ENCODE measurements at places on chromosomes 13 and 19.

DNA sequence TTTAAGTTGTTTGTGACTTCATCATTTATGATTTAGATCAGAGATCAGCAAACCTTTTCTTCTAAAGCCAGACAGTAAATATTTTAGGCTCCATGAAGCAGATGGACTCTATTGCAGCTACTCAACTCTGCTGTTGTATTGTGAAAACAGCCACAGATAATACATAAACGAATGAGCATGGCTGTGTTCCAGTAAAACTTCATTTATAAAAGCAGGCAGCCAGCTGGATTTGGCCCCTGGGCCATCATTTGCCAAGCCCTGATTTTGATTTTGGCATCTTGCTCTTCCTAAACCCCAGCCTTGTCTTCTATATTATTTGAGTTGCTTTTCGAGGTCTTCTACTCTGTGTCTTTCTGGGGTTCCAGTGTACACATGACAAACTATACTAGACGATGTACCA, 41.3 kb downstream of the RNASEH2B start:
- no peaks in the 10 kb centered on the region for H3K36me3 ChIP-seq
- H3K27ac ChIP-seq = no peak overlapping the region
- H3K4me3 ChIP-seq = no peak overlapping the region
- H3K4me1 ChIP-seq = peaks cover 22% of the 10 kb centered on the region
- no peaks in the 10 kb centered on the region for H3K27me3 ChIP-seq

- no peak overlapping the region for H3K27ac ChIP-seq
- no peaks in the 10 kb centered on the region for H3K36me3 ChIP-seq
- DNase-seq = no peak
- H3K4me1 ChIP-seq = peaks cover 100% of the 10 kb centered on the region
Observed at GRCh38 chr19:18500799-18501198, 21.1 kb downstream of the ELL start.

- no peak for DNase-seq
- no peaks in the 10 kb centered on the region for H3K27me3 ChIP-seq
- no peaks in the 10 kb centered on the region for H3K36me3 ChIP-seq
- peak overlapping the region; percentile 26 for H3K27ac ChIP-seq
- H3K4me3 ChIP-seq = no peak overlapping the region
Observed at GRCh38 chr19:32372726-32373517, 27.5 kb downstream of the ZNF507 start.

DNA sequence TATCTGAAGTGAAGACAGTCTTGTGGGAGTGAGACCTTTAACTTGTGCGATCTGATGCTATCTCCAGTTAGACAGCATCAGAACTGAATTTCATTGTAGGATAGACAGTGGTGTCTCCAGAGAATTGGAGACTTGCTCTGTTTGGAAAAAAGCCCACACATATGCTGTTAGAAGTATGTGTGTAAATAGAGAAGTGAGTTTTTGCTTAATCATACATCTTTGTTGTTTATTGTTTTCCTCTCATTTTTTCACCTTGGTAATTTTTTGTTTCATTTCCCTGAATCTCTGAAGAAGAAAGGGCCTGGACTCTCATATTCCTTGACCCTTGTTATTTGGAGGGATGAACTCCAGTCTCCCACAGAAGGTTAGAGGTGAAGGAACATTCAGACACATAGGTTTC, 21.8 kb downstream of the FPR3 start:
- H3K27ac ChIP-seq = no peak overlapping the region
- H3K36me3 ChIP-seq = no peaks in the 10 kb centered on the region
- no peaks in the 10 kb centered on the region for H3K27me3 ChIP-seq
- no peak for DNase-seq

- H3K27me3 ChIP-seq = no peaks in the 10 kb centered on the region
- H3K4me3 ChIP-seq = no peak overlapping the region
- H3K36me3 ChIP-seq = no peaks in the 10 kb centered on the region
- H3K4me1 ChIP-seq = no peaks in the 10 kb centered on the region
Observed at GRCh38 chr13:50708461-50708860, 135.0 kb downstream of the DLEU7 start.

- no peak overlapping the region for H3K27ac ChIP-seq
- DNase-seq = no peak
- no peaks in the 10 kb centered on the region for H3K4me1 ChIP-seq
Observed at GRCh38 chr19:10144361-10144760, 24.7 kb upstream of the EIF3G start.

GRCh38 chr13:46801858-46802257, 4.9 kb upstream of the ESD start:
- peaks cover 8% of the 10 kb centered on the region for H3K4me1 ChIP-seq
- H3K27ac ChIP-seq = no peak overlapping the region
- H3K27me3 ChIP-seq = no peaks in the 10 kb centered on the region
- no peaks in the 10 kb centered on the region for H3K36me3 ChIP-seq
- no peak for DNase-seq

DNA sequence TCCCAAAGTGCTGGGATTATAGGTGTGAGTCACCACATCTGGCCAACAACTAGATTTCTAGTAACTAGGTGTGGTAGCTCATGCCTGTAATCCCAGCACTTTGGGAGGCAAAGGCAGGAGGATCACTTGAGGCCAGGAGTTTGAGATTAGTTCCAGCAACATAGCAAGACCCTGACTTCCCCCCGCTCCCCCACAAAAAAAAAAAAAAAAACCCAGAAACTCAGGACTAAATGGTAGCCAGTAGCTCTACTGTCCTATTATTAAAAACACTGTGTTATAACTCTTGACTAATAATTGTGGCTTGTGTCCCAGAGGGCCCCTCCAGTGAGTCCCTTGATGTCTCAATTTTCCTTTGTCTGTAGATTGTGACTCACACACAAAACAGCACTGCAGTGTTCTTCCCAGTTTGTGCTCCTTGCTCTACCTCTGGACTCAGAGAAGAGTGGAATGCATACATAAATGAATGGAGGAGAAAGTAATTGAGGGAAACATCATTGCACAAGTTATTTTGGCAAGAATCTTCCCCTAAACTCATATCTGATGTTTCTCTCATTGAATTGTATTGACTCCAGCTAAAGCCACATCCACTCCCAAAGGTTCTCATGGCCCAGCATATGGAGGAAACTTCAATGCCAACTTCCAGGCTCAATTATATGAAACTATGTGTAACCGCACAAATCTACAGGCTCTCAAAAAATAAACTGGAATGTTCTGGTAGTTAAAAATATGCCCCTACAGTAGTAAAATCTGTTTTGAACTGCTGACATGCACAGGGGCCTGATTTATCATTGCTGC, 8.8 kb downstream of the TPT1 start:
- no peak overlapping the region for H3K27ac ChIP-seq
- H3K27me3 ChIP-seq = no peaks in the 10 kb centered on the region
- H3K4me1 ChIP-seq = peaks cover 70% of the 10 kb centered on the region
- no peak overlapping the region for H3K4me3 ChIP-seq
- DNase-seq = no peak

DNA sequence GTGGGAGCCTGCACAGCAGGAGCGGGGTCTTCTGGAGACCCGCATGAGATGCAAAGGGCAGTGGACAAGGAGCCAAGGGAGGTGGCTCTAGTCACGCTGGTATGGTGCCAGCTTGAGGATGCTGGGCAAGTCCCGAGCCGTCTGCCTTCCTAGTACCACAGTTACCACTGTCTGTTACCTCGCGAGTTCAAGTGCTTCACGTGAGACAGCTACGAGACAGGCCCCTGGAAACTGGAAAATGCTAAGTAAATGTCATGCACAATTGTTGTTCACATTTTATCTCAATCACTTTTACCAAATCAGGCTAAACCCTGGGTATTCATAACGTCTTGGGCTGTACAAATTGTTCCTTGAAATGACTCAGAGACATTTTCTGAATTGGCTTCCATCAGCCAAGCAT, 155.7 kb downstream of the TNFRSF19 start:
- peaks cover 11% of the 10 kb centered on the region for H3K4me1 ChIP-seq
- H3K27ac ChIP-seq = no peak overlapping the region
- DNase-seq = no peak
- H3K36me3 ChIP-seq = no peaks in the 10 kb centered on the region

- H3K27ac ChIP-seq = no peak overlapping the region
- H3K27me3 ChIP-seq = no peaks in the 10 kb centered on the region
- no peak for DNase-seq
- no peaks in the 10 kb centered on the region for H3K36me3 ChIP-seq
- no peaks in the 10 kb centered on the region for H3K4me1 ChIP-seq
Observed at GRCh38 chr13:24135674-24136300, 24.7 kb upstream of the SPATA13 start.

GRCh38 chr13:45851171-45851921, at the start of gene SIAH3:
SIAH3 (minus strand) TSS chr13:45851753; CDS start chr13:45851629, 124 bp downstream.
- peaks cover 15% of the 10 kb centered on the region for H3K4me1 ChIP-seq
- peak within 1 kb of the TSS; percentile 24 for H3K4me3 ChIP-seq
- DNase-seq = no peak
- no peak within 1 kb of the TSS for H3K27ac ChIP-seq

- no peaks in the 10 kb centered on the region for H3K4me1 ChIP-seq
- H3K36me3 ChIP-seq = peaks cover 24% of the 10 kb centered on the region
- H3K27ac ChIP-seq = no peak overlapping the region
- no peak overlapping the region for H3K4me3 ChIP-seq
- DNase-seq = no peak
Observed at GRCh38 chr19:2811735-2812413, 7.8 kb upstream of the ZNF554 start.

DNA sequence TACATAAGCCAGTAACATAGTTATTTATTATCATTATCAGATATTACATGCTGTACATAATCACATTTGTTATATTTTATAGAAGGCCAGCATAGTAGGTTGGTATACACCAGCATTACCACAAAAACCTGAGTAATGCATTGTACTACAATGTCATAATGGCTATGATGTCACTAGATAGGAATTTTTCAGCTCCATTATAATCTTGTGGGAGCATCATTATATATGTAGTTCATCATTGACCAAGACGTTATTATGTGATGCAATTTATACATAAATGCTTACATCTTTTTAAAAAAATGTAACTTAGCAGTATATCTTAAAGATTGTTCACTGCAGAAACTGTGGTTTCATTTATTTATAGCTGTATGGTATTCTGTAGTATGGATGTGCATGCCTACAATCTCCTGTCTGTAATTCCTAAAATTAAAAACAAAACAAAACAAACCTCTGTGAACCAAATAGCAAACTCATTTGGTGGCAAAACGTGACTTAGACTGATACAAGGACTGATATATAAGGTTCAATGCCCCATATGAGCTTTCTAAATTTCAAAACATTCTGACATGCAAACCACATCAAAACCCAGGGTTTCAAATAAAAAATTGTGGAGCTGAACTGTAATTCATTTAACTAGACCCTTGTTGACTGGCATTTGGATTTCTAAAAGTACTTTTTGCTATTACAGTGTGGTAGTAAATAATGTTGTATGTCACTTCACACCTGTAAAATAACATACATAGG, 250.9 kb downstream of the DLEU7 start:
- H3K4me3 ChIP-seq = no peak overlapping the region
- no peaks in the 10 kb centered on the region for H3K36me3 ChIP-seq
- H3K27me3 ChIP-seq = no peaks in the 10 kb centered on the region

DNA sequence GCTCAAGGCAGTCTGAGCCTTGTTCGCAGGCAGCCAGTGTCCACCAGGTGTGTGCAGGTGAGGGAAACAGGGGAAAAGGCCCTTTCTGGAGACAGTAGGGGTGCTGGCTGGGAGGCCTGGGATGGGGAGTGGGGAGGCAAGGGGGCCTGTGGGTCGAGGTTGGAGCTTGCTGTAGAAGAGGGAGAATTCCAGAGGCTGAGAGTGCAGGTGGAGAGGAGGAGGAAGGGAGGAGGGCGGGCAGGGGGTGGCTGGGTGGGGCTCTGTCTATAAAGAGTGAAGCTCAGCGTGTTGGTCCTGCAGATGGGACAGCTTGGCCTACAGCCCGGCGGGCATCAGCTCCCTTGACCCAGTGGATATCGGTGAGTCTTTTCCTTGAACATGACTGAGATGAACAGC, at the start of gene CCL25:
Gene CCL25, plus strand, starts transcription at position 297 of the 396 bp plus-strand sequence. CDS start 290 bp downstream, outside the sequence.
- no peak for DNase-seq
- H3K36me3 ChIP-seq = no peaks in the 10 kb centered on the region
- no peak within 1 kb of the TSS for H3K4me3 ChIP-seq
- H3K4me1 ChIP-seq = peaks cover 11% of the 10 kb centered on the region
- no peaks in the 10 kb centered on the region for H3K27me3 ChIP-seq
- no peak within 1 kb of the TSS for H3K27ac ChIP-seq

DNA sequence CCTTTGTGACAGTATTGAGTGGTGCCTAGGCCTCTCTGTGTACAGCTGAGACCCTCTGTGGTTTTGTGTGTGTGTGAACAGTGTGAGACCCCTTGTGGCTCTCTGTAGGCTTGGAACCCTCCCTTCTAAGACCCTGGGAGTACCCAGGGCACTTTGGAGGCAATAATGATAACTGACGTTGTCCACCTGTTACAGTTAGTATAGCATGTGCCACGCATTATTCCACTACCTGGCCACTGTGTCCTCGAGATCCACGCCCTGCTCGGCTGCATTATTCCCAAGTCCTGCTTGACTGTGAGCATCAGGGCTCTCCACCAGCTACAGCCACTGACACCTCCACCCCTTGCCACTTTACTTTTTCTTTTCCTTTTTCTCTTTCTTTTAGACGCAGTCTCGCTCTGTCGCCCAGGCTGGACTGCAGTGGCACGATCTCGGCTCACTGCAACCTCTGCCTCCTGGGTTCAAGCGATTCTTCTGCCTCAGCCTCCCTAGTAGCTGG, 2.0 kb downstream of the GRAMD1A start:
- DNase-seq = no peak
- H3K36me3 ChIP-seq = no peaks in the 10 kb centered on the region
- H3K4me3 ChIP-seq = no peak overlapping the region
- peaks cover 62% of the 10 kb centered on the region for H3K4me1 ChIP-seq
- H3K27ac ChIP-seq = no peak overlapping the region

- no peaks in the 10 kb centered on the region for H3K27me3 ChIP-seq
- peak overlapping the region; percentile 90 for H3K27ac ChIP-seq
- peaks cover 81% of the 10 kb centered on the region for H3K4me1 ChIP-seq
- no peaks in the 10 kb centered on the region for H3K36me3 ChIP-seq
- DNase-seq = no peak
Observed at GRCh38 chr19:5967994-5968430, 9.9 kb downstream of the RANBP3 start.

- no peak overlapping the region for H3K4me3 ChIP-seq
- H3K4me1 ChIP-seq = no peaks in the 10 kb centered on the region
Observed at GRCh38 chr13:49046002-49046401, 70.3 kb downstream of the FNDC3A start.

GRCh38 chr13:92717857-92718256, 508.8 kb upstream of the GPC6 start:
- H3K4me3 ChIP-seq = no peak overlapping the region
- no peak overlapping the region for H3K27ac ChIP-seq
- no peaks in the 10 kb centered on the region for H3K36me3 ChIP-seq
- no peaks in the 10 kb centered on the region for H3K4me1 ChIP-seq

- no peaks in the 10 kb centered on the region for H3K36me3 ChIP-seq
- no peak for DNase-seq
- no peak overlapping the region for H3K4me3 ChIP-seq
- H3K27ac ChIP-seq = no peak overlapping the region
- H3K4me1 ChIP-seq = no peaks in the 10 kb centered on the region
- no peaks in the 10 kb centered on the region for H3K27me3 ChIP-seq
Observed at GRCh38 chr13:50766013-50766412, 77.5 kb downstream of the DLEU7 start.

- no peak overlapping the region for H3K27ac ChIP-seq
- no peaks in the 10 kb centered on the region for H3K36me3 ChIP-seq
- no peak for DNase-seq
- H3K27me3 ChIP-seq = no peaks in the 10 kb centered on the region
- peaks cover 15% of the 10 kb centered on the region for H3K4me1 ChIP-seq
Observed at GRCh38 chr13:49667773-49668172, 23.5 kb downstream of the EBPL start.

- H3K36me3 ChIP-seq = no peaks in the 10 kb centered on the region
- no peak for DNase-seq
- no peaks in the 10 kb centered on the region for H3K4me1 ChIP-seq
- H3K4me3 ChIP-seq = no peak overlapping the region
Observed at GRCh38 chr13:54078271-54078870, 1049.8 kb downstream of the OLFM4 start.

- H3K27me3 ChIP-seq = no peaks in the 10 kb centered on the region
- H3K36me3 ChIP-seq = no peaks in the 10 kb centered on the region
Observed at GRCh38 chr19:49125025-49125731, 5.8 kb downstream of the PPFIA3 start.

- peaks cover 21% of the 10 kb centered on the region for H3K36me3 ChIP-seq
- H3K4me1 ChIP-seq = peaks cover 50% of the 10 kb centered on the region
Observed at GRCh38 chr13:109783447-109783814, 3.0 kb downstream of the IRS2 start.

Data from vagina (tissue), 2 donors.